ENCODE measurements at places on chromosomes 3 and 15.

- DNase-seq, result no peak
Observed at GRCh38 chr15:91413142-91413541, 313.1 kb downstream of the SV2B start.

- no peak for DNase-seq
Observed at GRCh38 chr3:114406286-114406685, 112.5 kb downstream of the TIGIT start.

DNA sequence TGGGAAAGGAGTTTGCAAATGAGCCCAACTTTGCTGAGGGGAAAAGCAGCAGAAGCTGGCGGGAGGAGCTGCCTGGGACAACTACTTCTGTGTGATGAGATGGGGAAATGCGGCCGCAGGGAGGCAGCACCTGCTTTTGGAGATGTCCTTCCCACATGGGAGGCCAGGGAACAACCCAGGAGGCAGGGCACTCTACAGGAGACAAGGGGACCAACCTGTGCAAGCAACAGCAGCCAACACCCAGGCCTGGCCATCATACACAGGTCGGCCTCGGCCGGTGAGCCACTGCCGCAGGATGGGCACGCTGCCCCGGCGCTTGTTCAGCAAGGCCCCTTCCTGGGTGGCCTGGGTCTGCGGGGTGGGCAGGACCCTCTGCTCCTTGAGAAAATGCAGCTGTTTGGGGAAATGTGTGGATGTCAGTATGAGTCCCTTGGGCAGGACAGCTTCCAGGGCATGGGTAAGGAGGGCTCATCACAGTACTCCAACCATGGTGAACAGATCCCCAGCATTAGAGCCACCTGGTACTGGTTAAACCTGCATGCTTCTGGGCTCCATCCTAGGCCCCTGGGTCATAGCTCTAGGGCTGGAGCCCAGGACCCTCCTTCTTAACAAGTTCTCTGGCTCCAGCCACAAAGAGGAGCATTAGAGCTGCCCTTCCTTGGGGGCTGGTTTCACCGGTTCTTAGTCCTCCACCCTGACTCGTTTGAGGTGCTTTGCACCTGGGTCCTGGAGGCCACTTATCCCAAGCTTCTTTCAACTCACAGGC, 11.6 kb downstream of the EPB42 start:
- DNase-seq, result no peak

GRCh38 chr15:69414701-69415167, 585 bp downstream of the KIF23 start:
- DNase-seq, result no peak

- DNase-seq, result no peak
Observed at GRCh38 chr3:159080821-159081220, 279.0 kb downstream of the MFSD1 start.

DNA sequence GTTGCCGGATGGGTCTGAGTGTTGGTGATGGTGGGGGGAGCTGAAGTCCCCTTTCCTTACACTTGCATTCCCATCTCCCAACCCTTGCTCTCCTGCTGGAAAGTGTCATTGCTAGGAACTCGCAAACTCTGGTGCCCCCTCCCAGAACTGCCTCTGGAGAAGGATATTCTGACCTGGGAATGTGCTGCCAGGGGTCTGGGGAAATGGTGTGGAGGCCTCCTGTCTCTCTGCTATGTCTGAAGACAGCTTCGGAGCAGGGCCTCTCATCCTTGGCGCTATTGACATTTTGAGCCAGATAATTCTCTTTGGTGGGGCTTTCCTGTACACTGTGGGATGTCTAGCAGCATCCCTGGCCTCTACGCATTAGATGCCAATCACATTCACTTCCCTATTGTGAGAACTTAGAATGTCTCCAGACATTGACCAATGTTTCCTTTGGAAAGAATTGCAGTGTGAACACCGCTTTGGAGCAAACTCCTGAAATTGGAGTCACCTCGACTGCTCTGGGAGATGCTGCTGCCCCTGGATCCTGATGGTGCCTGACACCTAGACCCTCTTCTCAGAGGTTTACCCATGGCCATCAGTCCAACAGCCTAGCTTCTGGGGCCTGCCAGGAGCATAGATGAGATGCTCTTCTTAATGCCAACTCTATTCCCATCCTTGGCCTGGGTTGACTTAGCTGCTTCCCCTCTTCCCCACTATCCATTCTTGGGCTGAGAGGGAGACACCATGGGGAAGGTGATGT, 2.2 kb upstream of the KY start:
- no peak for DNase-seq

DNA sequence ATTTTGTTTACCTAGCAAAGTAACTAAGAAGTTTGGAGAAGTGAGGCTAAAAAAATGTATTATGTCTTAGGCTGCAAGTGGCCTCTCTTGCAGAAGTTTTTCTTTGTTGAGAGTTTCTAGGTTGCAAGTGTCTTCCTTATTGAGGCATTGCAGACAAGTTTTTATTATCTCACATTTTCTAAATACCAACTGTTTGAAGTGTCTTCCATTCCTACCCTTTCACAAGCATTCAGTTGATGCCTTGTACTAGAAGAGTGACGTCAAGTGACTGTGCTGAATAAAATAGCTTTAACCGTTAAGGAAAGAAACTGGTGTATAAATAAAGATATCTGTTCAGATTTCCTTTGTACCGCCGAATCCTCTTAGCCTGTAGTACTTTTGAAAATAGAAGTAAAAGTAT, 123.3 kb downstream of the ALCAM start:
- no peak for DNase-seq

DNA sequence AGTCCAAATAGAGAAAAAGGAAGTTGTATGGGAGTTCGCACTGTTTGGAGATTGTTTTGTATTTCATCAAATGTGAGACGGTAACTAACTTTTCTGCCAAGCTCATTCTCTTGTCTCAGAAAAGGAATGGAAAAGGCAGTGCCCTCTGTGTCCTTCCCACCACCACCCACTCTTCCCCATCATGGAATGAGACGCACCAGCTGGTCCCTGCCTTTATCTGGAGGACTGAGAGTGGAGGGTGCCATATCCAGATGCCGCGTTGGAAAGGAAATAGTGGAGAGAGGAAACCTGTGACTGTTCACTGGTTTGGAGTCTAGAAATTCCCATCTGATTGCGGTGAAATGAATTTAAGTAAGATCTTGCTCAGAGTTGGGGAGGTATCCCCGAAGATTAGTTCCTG, 3.7 kb upstream of the CCK start:
- DNase-seq, result no peak

DNA sequence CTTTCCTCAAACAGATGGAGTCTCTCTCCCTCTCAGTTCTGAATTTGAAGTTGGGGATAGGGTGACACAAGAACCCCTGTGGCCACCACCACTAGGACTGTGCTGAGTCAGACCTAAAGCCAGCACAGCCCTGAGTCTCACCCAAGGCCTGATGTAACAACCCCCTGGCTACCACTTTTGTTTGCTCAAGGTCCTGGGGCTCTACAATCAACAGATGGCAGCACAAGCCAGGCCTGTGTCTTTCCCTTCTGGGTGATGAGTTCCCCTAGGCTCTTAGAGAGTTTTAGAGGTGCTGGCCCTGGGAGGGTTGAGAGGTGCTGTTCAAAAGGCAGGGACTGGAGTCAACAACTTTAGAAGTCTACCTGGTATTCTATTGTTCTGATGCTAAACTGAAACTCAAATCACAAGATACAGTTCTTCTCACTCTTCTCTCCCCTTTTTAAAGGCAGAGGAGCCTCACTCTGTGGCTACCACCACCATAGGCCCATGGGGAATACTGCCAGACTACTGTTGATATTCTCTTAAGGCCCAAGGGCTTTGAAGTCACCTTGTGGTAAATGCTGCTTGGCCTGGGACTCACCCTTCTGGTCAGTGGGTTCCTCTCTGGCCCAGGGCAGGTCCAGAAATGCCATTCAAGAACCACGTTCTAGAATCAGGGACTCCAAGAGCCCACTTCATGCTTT, 6.5 kb downstream of the OR5K4 start:
- DNase-seq, result no peak

GRCh38 chr3:159791336-159791735, 197.3 kb upstream of the IL12A start:
- no peak for DNase-seq

GRCh38 chr15:64314456-64314855, 41.5 kb downstream of the CSNK1G1 start:
- no peak for DNase-seq
